ENCODE measurements at places on chromosomes 1 and 21.

- no peak for DNase-seq
These were observed 159.9 kb downstream of the CENPF start for GRCh38 chr1:214762902-214763301.

- no peak for DNase-seq
These were observed 1.9 kb downstream of the BSDC1 start for GRCh38 chr1:32392325-32392724.

GRCh38 chr1:186308264-186309060 lies 66.6 kb downstream of the TPR start:
- no peak for DNase-seq

- no peak for DNase-seq
These were observed 28.1 kb downstream of the MDM4 start for GRCh38 chr1:204544321-204544720.

- no peak for DNase-seq
These were observed 151.9 kb downstream of the CASZ1 start for GRCh38 chr1:10644307-10645128.

GRCh38 chr1:167276969-167277368 lies 56.3 kb downstream of the POU2F1 start:
- DNase-seq = no peak
